ENCODE measurements at places on chromosomes 3 and 15.

DNA sequence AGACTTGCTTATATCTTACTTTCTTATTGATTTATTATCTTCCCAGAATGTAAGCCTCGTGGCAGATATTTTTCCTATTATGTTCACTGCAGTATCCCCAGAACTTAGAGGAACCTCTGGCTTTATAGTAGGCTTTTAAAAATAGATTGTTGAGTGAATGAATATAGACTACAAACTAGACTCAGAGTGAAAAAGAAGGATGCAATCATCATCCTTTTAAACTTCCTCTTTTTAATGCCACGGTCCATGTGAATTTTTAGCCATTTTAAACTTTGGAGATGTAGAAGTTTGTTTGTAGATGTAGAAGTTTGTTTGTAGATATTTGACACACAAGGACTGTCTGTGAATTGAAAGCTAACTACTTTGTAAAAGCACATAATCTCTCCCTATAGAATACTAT is 7.2 kb upstream of the P2RY12 start:
- DNase-seq, result no peak

GRCh38 chr3:197117114-197117513 is 87.5 kb upstream of the MELTF start:
- DNase-seq, result no peak

- no peak for DNase-seq
These were observed 641 bp downstream of the TRAT1 start for GRCh38 chr3:108823227-108823626.

DNA sequence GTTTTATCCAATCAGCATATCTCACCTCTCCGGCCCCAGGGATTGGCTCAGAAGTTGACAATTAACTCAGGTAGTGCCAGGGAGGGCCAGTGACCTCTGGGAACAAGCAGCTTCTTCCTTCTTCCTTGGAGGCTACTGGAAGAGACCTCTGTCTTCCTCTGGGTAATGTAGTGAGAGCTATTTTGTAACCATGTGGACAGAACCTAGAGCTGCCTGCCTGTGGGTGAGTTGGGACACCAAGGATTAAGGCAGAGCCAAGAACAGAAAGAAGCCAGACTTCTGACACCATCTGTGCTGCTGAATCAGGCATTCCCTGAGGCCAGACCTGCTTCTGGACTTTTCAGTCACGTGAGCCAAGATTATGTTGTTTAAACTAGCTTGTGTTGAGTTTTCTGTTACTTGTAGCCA is 5.9 kb upstream of the NDUFAF1 start:
- no peak for DNase-seq

DNA sequence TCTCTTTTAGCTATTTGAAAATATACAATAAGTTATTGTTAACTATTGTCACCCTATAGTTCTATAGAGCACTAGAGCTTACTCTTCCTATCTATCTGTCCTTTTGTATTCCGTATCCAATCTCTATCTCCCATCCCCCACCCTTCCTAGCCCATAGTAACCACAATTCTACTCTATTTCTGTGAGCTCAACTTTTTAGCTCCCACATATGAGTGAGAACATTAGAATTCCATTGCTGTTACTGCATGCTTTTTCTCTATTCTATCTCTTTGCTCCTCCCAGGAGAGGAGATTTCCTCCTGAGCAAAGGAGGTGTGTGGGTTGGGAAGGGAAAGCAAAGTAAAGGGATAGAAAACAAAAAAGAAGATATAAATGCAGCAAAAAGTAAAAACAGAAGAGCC is 105.6 kb upstream of the SLC4A7 start:
- DNase-seq, result no peak

- DNase-seq, result peak; percentile 87
These were observed 10.5 kb upstream of the EIF4A2 start for GRCh38 chr3:186772701-186773417.

DNA sequence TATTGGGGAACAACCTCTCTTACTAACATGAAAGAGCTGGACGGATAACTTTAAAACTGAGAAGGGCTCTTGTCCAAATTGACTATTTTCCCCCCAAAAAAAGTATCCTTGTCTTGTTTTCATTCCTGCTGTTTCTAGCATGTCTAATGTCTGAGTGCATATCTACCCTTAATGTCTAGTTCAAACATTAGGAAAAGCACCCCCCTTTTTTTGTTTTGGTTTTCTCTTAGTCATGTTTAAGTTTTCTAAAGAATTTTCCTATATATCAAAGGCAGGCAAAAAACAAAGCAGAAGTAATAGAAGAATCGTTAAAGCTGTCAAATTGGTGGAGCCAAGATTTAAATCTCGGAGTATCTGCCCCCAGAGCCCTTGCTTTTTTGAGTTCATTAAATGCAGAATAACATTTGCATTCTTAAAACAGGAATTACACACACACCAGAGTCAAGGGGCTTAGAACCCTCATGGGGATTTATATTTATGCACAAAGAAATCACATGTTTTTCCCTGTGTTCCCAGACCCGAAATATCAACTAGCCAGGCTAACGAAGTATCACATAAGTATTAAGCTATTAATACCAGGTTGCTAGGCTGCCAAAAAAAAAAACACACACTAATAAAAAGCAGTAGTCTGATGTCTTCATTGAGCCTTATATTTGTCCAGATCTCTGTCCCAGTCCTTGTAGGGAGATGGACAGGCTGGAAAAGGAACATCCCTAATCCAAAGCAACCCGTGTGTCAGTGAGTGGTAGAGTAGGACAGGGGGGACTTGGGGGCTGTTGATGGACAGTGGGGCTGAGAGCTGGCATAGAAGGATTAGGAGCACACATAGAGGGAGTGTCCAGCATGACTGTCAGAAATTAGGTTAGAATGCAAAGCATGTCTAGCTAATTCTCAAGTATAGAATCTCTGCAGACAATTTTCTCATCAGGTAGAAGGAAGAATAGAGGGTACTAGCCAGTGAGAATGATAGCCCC is 103.6 kb upstream of the BFSP2 start:
- no peak for DNase-seq

GRCh38 chr3:145903472-145904013 is 257.4 kb downstream of the PLOD2 start:
- no peak for DNase-seq

GRCh38 chr15:78077053-78077870 is at the start of gene TBC1D2B:
Gene TBC1D2B, minus strand, starts transcription at chr15:78077711. Its CDS starts 59 bp downstream, at chr15:78077652.
- peak; percentile 78 for DNase-seq

DNA sequence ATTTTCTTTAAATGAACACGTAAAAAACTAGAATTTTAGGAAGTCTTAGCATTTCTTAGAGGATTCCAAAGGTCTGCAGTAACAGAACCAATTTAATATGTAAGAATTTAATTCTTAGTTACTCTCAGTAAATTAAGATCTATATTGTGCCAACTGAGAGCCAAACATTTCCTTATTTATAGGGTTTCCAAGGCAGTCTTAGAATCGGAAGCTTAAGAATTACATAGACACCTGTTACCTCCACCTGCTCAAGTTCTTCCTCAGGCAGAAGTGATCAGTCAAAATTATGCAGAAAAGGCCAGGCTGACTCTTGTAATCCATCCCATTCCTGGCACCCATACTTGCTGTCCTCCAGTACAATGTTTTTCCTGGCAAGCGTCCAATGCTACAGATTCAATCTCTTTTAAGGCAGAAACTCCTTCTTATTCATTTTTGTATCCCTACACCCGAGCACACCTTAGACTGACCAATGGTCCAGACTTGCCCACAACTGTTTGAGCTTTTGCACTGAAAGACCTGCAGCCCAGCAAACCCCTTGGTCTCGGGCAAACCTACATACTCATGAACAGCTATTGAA is 64.3 kb downstream of the NCEH1 start:
- DNase-seq, result no peak

DNA sequence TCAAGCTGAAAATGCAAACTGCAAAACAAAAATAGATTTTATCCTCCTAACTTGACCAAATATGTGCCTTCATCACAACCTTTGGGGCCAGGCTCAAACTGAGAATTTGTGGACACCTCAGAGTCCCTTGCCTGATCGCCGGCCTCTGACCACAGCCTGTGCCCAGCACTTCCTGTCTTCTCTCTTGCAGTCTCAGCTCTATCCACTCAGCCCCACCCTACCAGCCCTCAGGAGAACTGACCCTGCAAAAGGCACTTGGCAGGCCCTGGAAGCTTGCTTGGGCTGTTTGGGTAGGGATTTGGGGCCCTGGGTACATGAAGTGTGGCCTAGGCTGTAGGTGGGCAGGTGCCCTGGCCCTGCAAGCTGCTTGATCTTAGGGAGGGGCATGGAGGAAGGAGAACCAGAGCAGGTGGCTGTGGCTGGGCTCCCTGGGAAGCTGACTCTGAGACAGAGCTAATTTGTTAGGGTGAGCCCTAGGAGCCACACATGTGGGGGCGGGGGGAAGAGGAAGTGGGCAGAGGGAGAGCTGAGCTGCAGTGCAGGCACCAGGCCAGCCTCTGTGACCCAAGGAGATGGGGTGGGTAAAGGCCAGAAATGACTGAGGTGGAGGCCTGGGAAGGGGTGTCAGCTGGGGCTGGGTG is 8.6 kb downstream of the CLEC3B start:
- DNase-seq, result peak; percentile 24

GRCh38 chr15:75923756-75924155 is 20.1 kb downstream of the FBXO22 start:
- DNase-seq, result no peak

GRCh38 chr3:53320697-53321096 is 26.6 kb downstream of the DCP1A start:
- no peak for DNase-seq

DNA sequence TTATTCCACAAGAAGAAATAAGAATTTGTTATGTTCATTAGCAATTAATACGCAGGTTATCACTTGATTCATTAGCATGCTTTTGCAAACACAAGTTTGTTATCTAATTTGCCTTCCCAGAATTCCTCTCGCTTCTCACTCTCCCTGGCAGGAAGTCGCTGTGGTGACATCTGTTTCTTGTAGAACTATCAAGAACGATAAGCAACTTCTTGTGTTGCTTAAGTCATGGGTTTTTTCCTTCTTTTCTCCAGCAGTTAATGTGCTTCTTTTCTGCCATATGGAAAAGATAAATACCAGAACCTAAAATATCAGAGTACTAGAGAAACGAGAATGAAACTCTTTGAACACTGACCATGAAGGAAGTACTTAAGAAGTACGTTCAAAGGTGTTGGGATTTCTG is 99.8 kb upstream of the CHMP2B start:
- no peak for DNase-seq

- no peak for DNase-seq
These were observed 92.1 kb upstream of the UBE2E1 start for GRCh38 chr3:23713641-23714040.

GRCh38 chr3:188646592-188646991 is 492.6 kb downstream of the LPP start:
- DNase-seq, result no peak
